ENCODE measurements at places on chromosomes 4 and X.

DNA sequence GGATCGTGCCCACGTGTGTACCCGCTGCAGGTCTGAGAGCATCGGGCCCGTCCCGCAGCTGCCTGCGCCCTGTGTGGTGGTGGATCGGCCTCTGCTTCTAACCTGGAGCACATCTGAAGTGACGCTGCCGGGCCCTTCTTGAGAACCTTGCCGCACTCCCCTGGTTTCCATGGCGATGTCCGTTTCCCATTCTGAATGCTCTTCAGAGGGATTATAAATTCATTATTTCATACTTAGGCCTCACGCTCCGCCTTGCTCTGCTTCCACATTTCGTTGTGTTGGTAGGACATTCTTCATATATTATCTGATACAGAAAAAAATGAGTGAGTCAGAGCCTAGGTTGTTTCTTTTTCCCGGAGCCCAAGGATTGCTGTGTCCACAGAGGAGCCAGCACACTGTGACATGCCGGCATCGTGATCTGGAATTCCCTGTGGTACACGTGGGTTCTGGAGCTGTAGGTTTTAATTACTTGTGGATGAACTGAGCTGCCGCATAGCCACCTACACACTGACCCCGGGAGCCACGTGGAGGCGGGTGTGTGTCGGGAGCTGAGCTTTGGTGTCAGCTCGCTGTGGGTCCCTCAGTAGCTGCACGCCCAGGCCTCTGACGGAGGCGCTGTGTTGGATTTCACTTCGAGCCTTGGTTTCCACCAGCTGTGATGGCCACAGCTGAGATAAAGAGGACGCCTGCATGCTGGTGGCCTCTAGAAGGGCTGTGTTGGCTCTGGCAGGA is 63.4 kb downstream of the PSAPL1 start:
- no peak for DNase-seq

DNA sequence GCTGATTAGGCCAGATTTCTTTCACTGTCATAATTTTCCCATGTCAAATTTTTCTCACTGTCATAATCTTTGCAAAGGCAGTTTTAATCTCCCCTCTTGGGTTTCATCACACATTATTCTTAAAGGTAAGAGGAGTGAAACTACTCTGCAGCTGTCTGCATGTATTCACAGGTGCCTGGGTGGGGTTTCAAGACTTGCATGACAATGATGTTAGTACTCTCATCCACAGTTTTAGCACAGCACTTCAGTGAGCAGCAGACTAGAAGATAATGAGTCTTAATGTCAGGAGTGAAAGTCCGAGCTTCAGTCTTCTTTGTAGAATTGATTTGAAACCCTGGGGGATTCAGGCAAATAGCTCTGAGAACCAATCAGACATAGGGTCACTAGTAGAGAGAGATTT is 182.5 kb upstream of the GALNT7 start:
- no peak for DNase-seq

DNA sequence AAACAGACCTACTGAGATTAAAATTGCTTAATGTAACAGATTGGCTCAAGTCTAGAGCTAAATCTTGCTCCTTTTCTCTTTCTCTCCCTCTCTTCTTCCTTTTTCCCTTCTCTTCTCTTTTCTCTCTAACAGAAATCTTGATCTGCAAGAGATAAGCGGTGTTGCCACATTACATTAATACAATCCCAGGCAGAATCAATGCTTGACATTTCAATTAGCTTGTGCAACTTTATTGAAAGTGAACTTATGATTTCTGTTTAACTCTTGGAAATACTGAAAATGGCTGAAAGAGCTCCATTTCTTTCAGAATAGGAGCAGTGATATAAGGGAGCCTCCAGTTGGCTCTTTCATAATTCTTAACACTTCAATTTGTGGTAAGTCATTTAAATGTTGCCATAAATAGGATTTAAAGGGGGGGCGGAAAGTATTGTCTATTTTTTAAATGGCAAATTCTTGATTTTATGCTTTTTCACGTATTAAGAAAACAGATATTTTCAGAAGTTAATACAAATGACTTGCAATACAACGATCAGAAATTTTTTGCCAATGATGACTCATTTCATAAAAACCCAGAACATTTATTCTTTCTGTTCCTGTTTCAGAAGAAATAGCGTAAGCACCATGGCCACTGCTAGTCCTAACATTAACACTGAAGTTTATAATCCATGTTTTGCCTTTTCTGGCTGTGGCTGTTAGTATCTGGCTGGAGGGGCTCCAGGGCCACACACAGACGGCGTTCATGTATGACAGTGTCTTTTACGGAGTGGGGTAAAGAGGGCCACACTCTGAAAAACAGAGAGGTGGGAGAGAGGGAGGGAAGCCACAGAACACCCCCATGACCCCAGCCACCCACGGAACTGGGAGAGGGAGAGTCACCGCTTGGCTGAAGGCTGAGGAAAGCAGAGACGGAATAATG is 115.7 kb upstream of the FAT1 start:
- DNase-seq, result no peak

GRCh38 chr4:54784161-54784671 is 126.5 kb downstream of the KIT start:
- peak; percentile 58 for DNase-seq

- no peak for DNase-seq
Measured at GRCh38 chrX:15751155-15751819, 13.2 kb downstream of the CA5B start.

DNA sequence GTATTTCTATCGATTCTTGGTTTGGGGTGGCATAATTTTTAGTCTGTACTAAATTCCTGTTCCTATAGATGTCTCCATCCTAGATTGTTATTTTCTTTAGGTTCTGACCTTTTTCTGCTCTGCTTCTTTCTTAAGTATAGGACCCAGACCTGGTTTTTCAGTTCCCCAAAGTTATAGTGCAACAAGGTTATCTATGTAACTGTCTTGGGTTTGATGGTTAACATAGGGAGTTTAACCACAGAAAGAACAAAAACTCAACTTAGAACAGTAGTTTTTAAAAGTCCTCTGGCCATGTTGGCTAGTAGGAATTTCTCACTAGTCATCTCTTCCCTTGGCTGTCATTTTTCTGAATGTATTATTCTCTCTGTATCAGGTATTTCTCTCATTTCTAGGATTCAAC is 38.8 kb upstream of the MAD2L1 start:
- DNase-seq, result no peak

DNA sequence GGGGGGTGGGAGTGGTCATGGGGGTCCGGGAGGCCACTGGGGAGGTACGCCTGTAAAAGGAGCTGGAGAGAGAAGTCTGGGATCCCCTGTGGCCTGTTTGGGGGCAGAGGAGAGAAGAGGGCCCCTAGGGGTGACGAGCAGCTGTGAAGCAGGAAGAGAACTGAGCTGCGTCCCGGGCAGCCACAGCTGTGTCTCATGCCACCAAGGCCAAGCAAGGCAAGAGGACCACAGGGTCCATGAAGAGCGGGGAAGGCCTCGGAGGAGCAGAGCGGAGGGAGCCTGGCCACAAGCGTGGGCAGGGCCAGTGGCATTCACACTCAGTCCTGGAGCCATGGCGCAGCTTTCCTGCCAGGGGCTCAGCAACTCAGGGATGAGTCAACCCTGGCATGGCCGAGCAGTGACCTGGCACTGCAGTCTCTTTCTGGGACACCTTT is 13.6 kb upstream of the NAT8L start:
- DNase-seq, result no peak

DNA sequence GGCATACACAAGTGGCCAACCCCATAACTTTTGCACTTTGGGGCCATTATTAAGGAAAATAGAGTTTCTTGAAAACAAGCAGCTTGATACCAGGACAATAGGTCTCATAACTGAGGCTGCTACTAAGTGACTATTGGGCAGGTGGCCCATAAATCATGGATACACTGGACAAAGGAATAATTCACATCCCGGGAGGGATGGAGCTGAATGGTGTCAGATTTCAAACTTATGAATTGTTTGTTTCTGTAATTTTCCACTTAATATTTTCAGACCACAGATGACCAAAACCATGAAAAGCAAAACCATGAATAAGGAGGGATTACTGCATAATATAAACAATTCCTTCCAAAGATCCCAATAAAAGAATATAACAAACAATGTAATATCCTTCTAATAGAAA is 114.4 kb downstream of the WDFY3 start:
- DNase-seq, result no peak

DNA sequence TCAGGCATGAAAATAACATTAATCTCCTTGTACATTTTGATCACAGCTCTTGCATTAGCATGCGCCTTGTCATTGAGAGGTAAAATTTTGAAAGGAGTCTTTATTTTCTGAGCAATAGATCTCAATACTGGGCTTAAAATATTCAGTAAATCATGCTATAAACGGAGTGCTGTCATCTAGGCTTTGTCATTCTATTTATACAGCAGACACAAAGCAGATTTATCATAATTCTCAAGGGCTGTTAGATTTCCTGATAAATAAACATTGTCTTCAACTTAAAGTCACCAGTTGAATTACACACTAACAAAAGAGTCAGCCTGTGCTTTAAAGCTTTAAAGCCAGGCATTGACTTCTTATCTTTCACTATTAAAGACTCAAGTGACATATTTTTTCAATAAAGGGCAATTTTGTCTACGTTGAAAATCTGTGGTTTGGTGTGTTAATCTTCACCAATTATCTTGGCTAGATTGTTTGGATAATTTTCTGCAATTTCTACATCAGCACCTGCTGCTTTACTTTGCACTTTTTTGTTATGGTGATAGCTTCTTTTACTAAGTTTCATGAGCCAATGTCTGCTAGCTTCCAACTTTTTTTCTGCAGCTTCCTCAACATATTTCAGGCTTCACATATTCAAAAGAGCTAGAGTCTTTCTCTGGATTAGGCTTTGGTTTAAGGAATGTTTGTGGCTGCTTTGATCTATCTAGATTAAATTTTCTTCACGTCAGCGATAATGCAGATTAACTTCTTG is 27.9 kb upstream of the UGT2B4 start:
- no peak for DNase-seq

DNA sequence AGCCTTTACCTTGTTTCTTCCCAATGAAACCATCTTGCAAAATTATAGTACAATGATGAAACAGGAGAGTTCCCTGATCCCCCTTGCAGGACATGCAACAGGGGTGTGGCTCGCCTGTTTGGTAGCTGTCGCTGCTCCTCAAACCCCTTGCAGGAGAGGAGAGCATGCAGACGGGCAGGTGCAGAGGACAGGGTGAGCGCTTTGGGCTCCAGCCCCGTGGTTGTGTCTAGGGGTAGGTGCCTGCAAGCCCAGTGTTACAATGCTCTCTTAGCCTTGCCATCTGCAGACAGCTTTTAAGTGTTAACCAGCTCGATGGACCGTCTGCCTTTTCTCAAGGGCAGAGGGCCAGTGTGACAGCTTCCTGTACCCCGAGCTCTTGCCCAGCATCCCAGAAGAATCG is 102.0 kb downstream of the TAB3 start:
- no peak for DNase-seq

- no peak for DNase-seq
Measured at GRCh38 chr4:152193059-152193458, 342.8 kb downstream of the FBXW7 start.

DNA sequence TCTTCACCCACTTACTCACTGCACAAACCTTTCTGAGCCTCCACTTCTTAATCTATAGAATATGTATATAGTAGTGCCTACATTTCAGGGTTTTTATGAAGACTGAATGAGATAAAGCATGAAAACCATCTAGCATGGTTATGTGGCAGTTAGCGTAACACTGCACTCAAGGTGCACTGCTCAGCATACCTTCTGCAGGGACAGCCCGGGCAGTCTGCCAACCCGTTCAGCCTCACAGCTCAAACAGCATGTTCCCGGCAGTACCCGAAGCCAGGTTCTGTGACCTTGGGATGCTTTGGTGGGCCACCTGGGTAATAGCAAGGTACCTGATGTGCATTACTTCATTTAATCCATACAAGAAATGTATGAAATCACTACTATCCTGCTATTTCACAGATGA is 81.4 kb downstream of the DOCK11 start:
- DNase-seq, result no peak
